ENCODE measurements at places on chromosomes 5 and 9.

- DNase-seq, result no peak
- H3K36me3 ChIP-seq, result peaks cover 55% of the 10 kb centered on the region
- no peaks in the 10 kb centered on the region for H3K27me3 ChIP-seq
- no peak overlapping the region for H3K27ac ChIP-seq
These were observed 48.5 kb downstream of the NEK6 start for GRCh38 chr9:124306098-124306735.

DNA sequence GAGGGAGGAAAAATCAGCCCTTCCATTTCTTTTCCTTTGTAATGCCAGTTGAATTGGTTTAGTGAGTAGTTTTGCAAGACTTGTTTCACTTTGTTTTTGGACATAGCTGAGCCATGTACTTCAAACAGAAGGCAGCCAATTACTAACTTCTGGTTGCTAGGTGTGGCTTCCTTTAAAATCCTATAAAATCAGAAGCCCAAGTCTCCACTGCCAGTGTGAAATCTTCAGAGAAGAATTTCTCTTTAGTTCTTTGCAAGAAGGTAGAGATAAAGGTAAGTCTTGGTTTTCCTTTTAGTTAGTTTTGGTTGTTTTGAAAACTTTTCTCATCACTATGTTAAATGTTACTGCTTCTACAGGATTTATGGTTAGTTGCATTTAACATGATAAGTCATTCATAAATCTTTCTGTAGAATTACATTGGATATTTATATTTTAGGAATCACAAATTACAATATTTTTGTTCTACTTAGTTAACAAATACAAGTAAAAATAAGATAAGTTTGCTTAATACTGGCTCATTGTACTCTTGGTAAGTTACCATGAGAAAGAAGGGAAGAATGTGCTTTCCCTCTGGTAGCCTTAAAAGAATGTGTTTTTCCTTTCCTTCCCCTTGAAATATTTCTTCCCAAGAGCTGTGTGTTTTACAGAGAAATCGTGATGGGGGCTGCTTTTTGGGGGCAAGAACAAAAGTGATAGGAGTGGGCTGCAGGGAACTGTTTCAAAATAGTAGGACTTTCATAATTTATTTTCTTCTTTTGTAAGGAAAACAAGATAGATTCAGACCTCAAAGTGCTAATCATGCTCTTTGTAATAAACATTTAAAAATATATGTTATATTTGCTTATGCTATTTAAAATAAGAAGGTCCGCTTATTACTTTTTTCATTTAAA is at the start of gene ANXA1:
TSS of gene ANXA1 (plus strand) at position 213 of the 890 bp plus-strand sequence. CDS start 6,671 bp downstream, outside the sequence.
- H3K27ac ChIP-seq, result peak within 1 kb of the TSS; percentile 90
- DNase-seq, result no peak
- no peaks in the 10 kb centered on the region for H3K27me3 ChIP-seq
- peaks cover 61% of the 10 kb centered on the region for H3K4me1 ChIP-seq

DNA sequence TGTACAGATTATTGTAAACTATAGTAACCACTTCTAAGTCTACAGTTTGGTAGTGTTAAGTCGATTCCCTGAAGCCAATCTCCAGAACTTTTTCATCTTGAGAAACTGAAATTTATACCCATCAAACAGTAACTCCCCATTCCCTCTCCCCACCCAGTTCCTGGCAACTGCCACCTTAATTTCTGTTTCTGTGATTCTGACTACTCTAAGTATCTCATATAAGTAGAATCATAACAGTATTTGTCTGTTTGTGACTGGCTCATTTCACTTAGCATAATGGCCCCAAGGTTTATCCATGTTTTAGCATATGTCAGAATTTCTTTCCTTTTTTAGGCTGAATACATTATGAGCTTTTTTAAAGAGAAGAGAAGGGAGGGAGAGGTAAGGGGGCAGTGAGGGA is 61.4 kb downstream of the SPOCK1 start:
- H3K27me3 ChIP-seq, result peaks cover 3% of the 10 kb centered on the region
- no peak overlapping the region for H3K4me3 ChIP-seq
- no peak overlapping the region for H3K27ac ChIP-seq
- H3K4me1 ChIP-seq, result no peaks in the 10 kb centered on the region

DNA sequence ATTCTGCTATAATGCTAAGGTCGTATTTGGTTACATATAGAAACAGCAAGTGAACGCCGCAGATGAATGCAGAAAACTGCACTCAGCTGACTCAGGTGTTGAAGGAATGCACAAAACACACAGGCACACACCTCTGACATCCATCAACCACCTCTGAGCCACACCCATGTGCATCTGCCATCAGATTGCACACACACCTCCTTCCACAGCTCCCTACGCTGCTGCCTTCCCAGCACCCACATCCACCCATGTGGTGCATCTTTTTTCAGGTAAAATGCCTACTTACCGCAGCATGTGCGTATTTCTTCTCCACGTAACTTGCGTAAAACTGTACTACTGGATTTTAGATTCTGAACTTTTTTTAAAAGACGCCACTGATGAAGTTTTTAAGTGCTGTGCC is 7.1 kb downstream of the STK10 start:
- H3K36me3 ChIP-seq, result no peaks in the 10 kb centered on the region
- H3K4me1 ChIP-seq, result peaks cover 51% of the 10 kb centered on the region
- no peak overlapping the region for H3K27ac ChIP-seq
- H3K27me3 ChIP-seq, result no peaks in the 10 kb centered on the region
- H3K4me3 ChIP-seq, result no peak overlapping the region
- no peak for DNase-seq

DNA sequence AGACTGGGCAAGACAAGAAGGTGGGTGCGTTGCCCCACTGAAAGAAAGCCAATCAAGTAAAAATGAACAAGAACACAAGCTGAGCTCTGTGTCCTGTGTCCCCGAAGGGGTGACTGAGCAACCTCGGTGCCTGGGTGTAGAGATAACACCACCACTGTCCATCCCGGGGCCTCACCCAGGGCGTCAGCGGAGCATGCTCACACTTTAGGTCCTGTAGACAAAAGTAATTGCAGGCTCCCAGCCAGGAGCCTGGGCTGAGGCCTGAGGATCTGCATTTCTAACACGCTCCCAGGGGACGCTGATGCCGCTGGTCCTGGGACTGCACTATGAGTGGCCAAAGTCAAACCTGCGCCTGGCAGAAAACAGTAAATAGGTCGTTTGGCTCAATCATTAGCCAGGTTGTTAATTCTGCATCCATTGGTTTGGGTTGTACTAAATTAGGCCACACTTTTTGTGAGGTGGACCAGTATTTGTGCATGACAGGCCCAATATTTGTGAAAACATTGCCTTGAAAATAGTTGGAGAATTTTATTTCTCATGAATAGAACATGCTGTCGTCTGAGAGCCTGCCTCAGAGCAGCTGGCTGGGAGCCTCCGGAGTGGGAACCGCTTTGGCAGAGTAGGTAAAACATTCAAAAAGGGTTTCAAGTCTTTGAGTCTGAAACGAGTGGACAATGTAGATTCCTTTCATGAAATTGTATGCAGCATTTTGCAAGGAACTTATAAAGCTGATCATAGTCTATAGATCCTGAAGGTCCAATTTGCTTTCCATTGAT is 38.3 kb downstream of the ANKRD33B start:
- peak overlapping the region; percentile 49 for H3K27ac ChIP-seq
- no peaks in the 10 kb centered on the region for H3K27me3 ChIP-seq
- H3K4me3 ChIP-seq, result no peak overlapping the region
- H3K4me1 ChIP-seq, result peaks cover 11% of the 10 kb centered on the region

DNA sequence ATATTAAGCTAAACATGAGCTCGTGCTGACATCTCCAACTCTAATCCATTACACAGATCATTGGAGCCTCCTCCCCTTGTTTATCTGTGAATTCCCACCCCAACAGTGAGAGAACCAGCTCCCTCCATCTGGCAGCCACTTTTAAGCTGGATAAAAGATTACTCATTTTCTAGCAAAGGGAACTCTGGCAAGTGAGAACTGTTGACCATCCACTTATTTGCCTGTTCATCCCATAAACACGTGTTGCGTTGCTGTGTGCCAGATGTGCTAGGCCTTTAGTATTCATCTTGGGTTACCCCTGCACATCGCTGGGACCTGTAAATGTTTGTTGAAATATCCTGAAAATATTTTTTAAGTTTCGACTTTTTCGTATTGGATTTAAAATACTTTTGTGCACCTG is 2.4 kb upstream of the TOR1A start:
- no peak for DNase-seq
- no peak overlapping the region for H3K4me3 ChIP-seq
- H3K36me3 ChIP-seq, result peaks cover 56% of the 10 kb centered on the region
- no peaks in the 10 kb centered on the region for H3K27me3 ChIP-seq
- no peak overlapping the region for H3K27ac ChIP-seq
- peaks cover 5% of the 10 kb centered on the region for H3K4me1 ChIP-seq

DNA sequence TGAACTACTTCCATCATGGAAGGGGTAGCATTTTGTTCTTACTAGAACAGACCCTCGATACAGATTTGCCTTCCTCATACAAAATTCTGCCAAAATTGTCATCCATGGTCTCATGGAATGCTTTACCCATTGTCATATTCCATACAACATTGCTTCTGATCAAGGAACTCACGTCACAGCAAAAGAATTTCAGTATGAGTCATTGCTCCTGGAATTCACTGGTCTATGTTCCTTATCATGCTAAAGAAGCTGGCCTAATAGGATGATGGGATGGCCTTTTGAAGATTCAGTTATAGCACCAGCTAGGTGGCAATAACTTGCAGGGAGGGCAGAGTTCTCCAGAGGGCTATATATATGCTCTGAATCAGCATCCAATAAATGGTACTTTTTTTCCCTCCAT is 18.2 kb upstream of the FNIP1 start:
- H3K27ac ChIP-seq, result no peak overlapping the region
- no peaks in the 10 kb centered on the region for H3K36me3 ChIP-seq
- H3K4me3 ChIP-seq, result no peak overlapping the region
- H3K4me1 ChIP-seq, result no peaks in the 10 kb centered on the region

- H3K27me3 ChIP-seq, result no peaks in the 10 kb centered on the region
- no peak for DNase-seq
- no peaks in the 10 kb centered on the region for H3K36me3 ChIP-seq
- H3K4me1 ChIP-seq, result no peaks in the 10 kb centered on the region
- H3K4me3 ChIP-seq, result no peak overlapping the region
These were observed 102.4 kb upstream of the RFX3 start for GRCh38 chr9:3628239-3628638.

GRCh38 chr5:179343719-179344430 is 1.4 kb downstream of the ADAMTS2 start:
- DNase-seq, result no peak
- H3K36me3 ChIP-seq, result no peaks in the 10 kb centered on the region
- peak overlapping the region; percentile 57 for H3K4me3 ChIP-seq
- H3K27me3 ChIP-seq, result peaks cover 49% of the 10 kb centered on the region

GRCh38 chr9:136857581-136858412 is 5.7 kb downstream of the MAMDC4 start:
- peaks cover 4% of the 10 kb centered on the region for H3K4me1 ChIP-seq
- H3K27ac ChIP-seq, result no peak overlapping the region
- H3K4me3 ChIP-seq, result no peak overlapping the region

GRCh38 chr5:73637565-73637964 is 11.6 kb downstream of the ARHGEF28 start:
- no peak overlapping the region for H3K27ac ChIP-seq
- no peak overlapping the region for H3K4me3 ChIP-seq
- no peaks in the 10 kb centered on the region for H3K4me1 ChIP-seq
- H3K27me3 ChIP-seq, result no peaks in the 10 kb centered on the region

GRCh38 chr9:74872619-74873233 is 15.0 kb downstream of the TRPM6 start:
- no peak for DNase-seq
- no peak overlapping the region for H3K27ac ChIP-seq
- no peak overlapping the region for H3K4me3 ChIP-seq
- H3K27me3 ChIP-seq, result no peaks in the 10 kb centered on the region

GRCh38 chr9:38737246-38737645 is 17.3 kb upstream of the FAM240B start:
- H3K27ac ChIP-seq, result no peak overlapping the region
- no peak for DNase-seq
- no peaks in the 10 kb centered on the region for H3K36me3 ChIP-seq
- H3K4me1 ChIP-seq, result no peaks in the 10 kb centered on the region
- H3K27me3 ChIP-seq, result no peaks in the 10 kb centered on the region
- H3K4me3 ChIP-seq, result no peak overlapping the region

GRCh38 chr9:130940693-130941576 is 1.9 kb upstream of the FIBCD1 start:
- H3K27ac ChIP-seq, result no peak overlapping the region
- peak; percentile 90 for DNase-seq
- peaks cover 69% of the 10 kb centered on the region for H3K27me3 ChIP-seq
- peaks cover 17% of the 10 kb centered on the region for H3K4me1 ChIP-seq
- no peak overlapping the region for H3K4me3 ChIP-seq
- H3K36me3 ChIP-seq, result no peaks in the 10 kb centered on the region

DNA sequence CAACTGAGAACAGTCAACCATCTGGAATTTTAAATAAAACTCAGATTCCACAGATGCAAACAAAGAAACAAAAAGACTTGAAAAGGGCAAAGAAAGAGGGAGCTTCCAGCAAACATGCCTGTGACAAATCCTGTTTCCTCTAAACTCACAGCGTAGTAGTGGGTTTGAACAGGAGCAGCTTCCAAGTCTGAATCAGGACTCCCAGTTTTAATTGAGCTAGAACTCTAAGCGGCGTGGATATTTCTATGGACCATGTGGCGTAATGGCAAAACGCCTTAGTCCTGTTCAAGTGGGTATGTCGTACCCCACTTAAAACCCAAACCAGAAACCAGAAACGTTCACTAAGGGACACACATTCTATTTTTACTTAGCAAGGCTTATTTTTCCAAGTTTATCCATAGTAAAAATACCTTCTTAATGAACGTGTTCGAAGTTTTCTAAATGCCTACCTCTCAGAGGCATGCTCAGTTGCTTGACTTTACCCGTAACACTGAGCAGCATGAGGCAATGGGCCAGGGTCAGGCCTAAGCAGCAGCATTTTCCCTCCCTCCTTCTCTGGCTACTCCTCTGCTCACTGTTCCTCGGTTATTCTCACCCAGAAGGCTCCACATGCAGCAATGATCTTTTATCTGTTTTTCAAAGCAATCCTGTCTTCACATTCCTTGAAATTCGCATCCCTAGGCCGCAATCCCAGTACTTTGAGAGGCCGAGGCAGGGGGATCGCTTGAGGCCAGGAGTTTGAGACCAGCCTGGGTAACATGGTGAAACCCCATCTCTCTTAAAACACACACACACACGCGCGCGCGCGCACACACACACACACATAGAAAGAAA is 77.9 kb downstream of the FNBP1 start:
- H3K27ac ChIP-seq, result peak overlapping the region; percentile 49
- H3K4me3 ChIP-seq, result no peak overlapping the region
- H3K36me3 ChIP-seq, result peaks cover 4% of the 10 kb centered on the region
- peak; percentile 12 for DNase-seq

Data from upper lobe of right lung (tissue), 1 donor.